ENCODE measurements at places on chromosomes 11 and 22. TPM values are rescaled to one million over a fixed set of nuclear protein-coding genes. Genes with fewer than 3 reads are reported as not detected.

DNA sequence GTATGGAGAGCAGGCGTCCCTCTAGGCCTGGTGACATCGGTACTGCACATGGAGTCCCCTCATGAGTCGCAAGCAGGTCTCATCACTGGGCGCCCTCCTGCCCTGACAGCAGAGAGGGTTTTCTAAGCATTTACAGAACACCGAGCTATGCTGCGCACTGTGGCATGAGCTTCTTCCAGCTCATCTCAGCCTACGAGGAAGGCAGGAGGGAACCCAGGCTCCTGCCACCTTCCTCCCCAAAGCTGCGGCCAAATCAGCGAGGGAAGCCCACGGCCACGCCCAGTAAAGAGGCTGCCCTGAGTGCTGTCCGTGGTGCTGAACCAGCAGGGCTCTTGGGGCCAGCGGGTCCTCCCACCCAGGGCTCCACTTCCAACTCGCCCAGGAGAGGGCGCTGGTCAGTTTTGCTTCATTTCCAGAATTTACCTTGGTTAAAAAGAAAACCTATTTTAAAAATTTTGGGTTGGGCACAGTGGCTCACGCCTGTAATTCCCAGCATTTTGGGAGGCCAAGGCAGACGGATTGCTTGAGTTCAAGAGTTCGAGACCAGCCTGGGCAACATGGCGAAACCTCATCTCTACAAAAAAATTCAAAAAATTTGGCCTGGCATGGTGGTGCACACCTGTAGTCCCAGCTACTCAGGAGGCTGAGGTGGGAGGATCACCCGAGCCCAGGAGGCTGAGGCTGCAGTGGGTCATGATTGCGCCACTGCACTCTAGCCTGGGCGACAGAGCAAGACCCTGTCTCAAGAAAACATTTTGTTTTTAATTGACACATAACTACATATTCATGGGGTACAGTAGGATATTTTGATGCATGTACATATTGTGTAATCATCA, 34.2 kb downstream of the PHF21B start:
- peak; percentile 96 for DNase-seq

- DNase-seq = no peak
These were observed 17.4 kb upstream of the TMEM121B start for GRCh38 chr22:17138513-17138912.

GRCh38 chr11:120249279-120250262, 9.6 kb downstream of the POU2F3 start:
- no peak for DNase-seq

DNA sequence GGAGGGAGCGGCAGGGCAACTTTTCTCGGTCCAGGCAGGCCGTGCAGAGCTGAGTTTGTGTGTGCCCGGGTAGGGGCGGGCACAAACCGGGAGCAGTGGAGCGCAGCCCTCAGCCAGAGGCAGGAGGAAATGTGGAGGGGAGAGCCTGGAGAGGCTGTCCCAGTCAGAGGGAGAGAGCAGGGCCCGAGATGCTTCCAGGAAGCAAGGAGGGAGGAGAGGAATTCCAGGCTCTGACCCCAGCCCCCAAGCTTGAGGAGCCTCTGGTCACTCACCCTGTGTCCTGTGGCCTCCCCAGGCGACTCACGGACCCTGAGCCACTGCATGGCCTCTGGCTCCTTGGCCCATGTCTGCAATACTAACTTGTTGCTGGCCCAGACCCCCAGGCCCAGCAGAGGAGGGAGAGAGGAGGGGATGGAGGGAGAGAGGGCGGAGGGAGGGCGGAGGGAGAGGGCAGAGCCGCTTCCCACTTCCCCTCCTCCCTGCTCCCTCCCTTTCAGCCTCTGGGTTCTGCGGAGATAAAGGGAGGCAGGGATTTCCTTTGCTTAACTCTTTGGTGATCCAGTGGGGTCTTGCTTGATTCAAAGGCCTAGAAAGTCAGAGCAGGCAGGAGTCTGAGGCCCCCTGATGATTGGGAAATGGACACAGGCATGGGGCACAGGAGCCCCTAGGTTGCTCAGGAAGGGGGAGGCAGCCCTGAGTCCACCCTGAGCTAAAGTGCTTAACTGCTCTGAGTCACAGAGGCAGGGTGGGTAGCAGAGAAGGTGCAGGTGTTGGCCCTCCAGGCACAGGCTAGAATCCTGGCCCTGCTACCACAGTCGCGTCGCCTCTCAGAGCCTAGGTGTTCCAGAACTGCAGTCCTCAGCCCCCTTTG, at the start of gene C1QTNF6:
Gene C1QTNF6, minus strand, starts transcription at position 357 of the 871 bp plus-strand sequence. Its CDS starts 34 bp downstream, at position 323.
- DNase-seq = peak; percentile 55

DNA sequence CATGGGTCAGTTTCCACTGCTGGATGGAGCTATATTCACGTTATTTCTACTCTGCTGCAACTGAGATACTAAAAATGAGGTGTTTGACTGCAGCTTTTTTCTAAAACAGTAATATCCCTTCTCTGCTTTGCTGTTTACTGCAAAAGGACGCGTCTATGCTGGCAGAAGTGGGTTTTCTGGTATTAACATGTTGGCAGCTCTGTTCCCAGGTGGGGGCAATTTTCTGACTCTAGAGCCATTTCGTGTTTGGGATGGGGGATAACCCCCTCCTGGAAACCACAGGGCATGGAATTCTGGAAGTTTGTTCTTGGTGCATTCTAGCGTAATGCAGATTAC, 4.9 kb downstream of the GRK2 start:
- DNase-seq = no peak

DNA sequence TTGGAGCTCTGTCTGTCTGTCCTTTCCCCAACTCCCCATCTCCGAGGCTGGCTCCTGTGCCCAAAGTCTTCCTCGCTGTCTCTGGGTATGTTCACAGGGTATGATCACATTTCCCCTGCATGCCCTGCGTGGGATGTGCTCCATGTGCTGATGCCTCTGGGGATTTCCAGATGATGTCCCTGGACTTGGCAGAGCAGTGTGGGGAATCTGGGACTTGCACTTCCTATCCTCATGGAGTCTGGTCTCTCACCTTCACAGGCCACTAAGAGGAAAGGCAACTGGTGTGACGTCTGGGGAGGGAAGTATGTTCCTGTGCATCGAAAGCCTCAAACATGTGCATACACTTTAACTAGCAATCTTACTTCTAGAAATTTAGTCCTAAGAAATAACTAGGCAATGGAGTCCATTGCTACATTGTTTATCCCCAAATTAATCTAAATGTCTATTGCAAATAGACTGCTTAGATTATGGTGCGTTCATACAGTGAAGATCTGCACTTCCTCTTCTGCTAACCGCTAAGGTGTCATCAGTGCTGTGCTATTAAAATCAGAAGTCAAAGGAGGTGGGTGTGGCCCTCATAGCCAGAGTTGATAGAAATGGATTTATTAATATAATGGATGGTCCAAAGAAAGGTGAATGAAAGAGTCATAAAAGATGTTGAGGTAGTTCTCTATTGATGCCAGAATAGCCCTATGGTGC, 20.8 kb downstream of the TIMP3 start:
- no peak for DNase-seq

DNA sequence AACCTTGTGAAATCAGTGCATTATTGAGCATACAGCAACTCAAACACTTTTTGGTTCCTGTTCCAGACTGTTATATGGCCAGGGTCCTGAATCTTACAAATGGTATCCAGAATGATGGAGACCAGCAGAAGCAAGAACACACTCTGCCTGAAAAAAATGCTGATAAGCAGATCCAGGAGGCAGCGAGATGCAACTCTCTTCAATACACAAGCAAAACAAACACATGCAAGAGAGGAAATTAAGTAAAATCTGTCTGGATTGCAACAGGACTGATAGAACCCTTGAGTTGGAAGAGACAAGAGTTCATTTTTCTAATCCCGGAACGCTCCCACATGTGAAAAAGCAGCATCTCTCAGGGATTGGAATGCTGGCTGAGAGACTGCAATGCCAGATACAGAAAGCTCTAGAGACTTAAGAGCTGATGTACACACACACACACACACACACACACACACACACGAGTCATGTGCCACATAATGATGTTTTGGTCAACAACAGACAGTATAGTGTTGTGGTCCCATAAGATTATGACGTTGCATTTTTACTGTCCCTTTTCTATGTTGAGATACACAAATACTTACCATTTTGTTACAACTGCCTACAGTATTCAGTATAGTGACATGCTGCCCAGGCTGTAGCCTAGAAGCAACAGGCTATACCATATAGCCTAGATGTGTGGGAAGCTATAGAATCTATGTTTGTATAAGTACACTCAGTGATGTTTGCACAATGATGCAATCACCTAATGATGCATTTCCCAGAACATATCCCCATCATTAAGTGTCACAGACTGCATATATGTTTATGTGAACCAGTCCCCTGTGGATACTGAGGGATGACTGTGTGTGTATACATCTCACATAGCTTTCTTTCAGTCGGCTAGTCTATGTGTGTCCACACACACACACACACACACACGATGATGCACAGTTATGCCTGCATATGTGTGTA, 406.6 kb downstream of the LARGE1 start:
- DNase-seq = no peak

The OLFML1 gene
- total RNA-seq = 0.33 TPM

- no peak for DNase-seq
These were observed 7.4 kb upstream of the SOX6 start for GRCh38 chr11:16363706-16364105.

The KRTAP5-10 gene
- total RNA-seq = 0.23 TPM

DNA sequence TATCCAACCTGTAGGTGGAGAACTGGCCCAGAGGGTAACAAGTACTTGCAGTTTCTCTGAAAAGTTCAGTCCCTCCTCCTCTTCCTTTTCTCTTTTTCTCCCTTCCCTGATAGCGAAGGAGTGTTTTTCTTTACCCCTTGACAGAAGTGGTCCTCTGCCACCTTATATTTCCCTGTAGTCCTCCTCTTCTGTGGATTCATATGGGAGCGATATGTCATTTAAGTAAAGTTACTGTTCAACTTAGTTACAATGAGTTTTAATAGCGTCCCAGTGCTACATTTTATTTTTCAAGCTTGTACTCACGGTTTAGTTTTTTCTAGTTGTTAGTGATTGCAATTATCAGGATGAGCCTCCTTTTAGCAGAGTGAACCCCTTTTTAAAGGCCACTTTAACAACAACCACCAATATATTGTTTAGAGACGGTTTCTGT, 1.4 kb downstream of the PCF11 start:
- DNase-seq = no peak

- no peak for DNase-seq
These were observed 3.1 kb upstream of the CTSD start for GRCh38 chr11:1766719-1767398.

The SLC5A1 gene
- 0.26 TPM for total RNA-seq

- no peak for DNase-seq
These were observed 3.1 kb downstream of the PNPLA5 start for GRCh38 chr22:43888740-43889139.

The APOBEC3C gene
- total RNA-seq = 10.9 TPM

DNA sequence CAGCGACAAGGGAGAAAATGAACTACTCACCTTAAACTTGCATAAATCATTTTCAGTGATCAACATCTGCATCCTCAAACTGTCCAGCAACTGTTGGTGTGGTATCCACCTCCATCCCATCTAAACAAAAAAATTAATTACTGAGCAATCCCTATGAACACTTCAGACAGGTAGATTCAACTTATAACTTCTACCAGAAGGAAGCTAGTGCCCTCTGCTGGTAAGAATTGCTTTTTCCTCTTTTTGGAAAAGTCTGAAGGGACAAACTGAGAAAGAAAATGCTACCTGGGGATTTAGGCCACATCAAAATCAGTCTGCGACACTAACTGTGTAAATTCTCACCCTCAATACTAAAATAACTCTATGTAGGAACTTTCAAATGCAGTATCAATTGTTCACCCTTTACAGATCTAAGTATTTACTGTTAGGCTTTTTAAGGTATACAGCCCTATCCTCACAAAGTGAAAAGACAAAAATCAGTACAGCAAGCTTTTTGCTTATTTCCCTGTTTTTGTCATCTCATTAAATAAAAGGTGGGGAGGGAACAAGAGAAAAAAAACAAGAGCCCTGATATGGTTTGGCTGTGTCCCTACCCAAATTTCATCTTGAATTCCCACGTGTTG, 17.9 kb downstream of the CLNS1A start:
- DNase-seq = peak; percentile 33

DNA sequence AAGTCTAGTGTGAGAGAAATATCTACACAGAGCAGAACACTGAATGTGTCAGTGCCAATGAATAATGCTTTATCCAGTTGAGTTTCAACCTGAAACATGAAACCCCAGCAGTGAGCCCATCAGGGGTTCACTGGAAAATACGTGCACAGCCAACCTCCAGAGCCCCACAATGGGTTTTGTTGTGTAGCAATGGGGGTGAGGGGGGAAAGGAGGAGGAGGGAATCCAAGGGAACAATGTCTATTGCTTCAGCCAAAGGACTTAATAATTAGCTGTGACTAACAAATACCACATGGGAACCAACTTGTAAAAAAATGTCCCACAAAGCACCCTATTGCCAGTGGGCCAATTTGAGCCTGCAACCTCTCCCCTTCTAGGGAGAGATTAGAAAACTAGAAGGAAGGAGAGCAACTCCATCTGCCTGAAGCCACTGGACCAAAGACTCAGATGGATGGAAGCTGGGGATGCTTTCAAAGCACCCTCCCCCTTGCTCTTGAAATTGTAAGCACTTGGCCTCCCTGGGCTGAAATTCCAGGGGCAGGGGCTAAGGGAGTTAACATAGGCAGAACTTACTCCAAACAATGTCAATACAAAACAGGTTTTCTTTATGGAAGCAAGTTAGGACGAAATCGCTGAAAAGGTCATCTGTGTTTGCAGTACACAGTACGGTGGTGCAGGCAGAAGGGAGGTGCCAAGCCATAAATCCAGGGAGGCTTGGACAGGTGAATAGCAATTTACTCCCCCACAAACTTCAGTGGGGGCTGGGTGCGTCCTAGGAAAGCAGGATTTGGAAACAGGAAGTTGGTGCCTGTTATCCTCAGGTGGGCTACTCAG, 99.8 kb downstream of the ARL14EP start:
- no peak for DNase-seq

The CTR9 gene
- total RNA-seq = 43.5 TPM

GRCh38 chr22:38513063-38513462, 7.0 kb upstream of the DDX17 start:
- peak; percentile 43 for DNase-seq

- no peak for DNase-seq
These were observed 863.3 kb downstream of the TBC1D22A start for GRCh38 chr22:47625531-47626427.

- no peak for DNase-seq
These were observed 109.4 kb downstream of the KCNQ1OT1 start for GRCh38 chr11:2590131-2590964.

- DNase-seq = no peak
These were observed 4.1 kb downstream of the CCDC188 start for GRCh38 chr22:20146777-20147176.

The NPTXR gene
- total RNA-seq = 0.62 TPM

The OR8D4 gene
- total RNA-seq = not detected

- DNase-seq = no peak
These were observed 14.9 kb downstream of the CLMP start for GRCh38 chr11:123180166-123180565.
